Endothelial cell (in vitro differentiated cells): ENCODE measurements at places on chromosomes 3 and 15. TPM values are rescaled to one million over a fixed set of nuclear protein-coding genes. Genes with fewer than 3 reads are reported as not detected.

AHSG gene
- not detected for total RNA-seq

ELL3 gene
- total RNA-seq: 1.9 TPM

JMJD7 gene
- 13.8 TPM for total RNA-seq

PDZRN3 gene
- 1.3 TPM for total RNA-seq

ITIH1 gene
- not detected for total RNA-seq

PARP3 gene
- total RNA-seq: 4.6 TPM

CFAP100 gene
- not detected for total RNA-seq

PRSS50 gene
- total RNA-seq: 0.38 TPM

NR1I2 gene
- 0.23 TPM for total RNA-seq

CADPS gene
- total RNA-seq: 0.26 TPM

TMEM115 gene
- 44.9 TPM for total RNA-seq

CYP1A2 gene
- total RNA-seq: not detected

IRAK2 gene
- 1.1 TPM for total RNA-seq

AADACL2 gene
- not detected for total RNA-seq

PLA2G4D gene
- not detected for total RNA-seq

ACVR2B gene
- 56.7 TPM for total RNA-seq

SCAANT1 gene
- not detected for total RNA-seq

DNA sequence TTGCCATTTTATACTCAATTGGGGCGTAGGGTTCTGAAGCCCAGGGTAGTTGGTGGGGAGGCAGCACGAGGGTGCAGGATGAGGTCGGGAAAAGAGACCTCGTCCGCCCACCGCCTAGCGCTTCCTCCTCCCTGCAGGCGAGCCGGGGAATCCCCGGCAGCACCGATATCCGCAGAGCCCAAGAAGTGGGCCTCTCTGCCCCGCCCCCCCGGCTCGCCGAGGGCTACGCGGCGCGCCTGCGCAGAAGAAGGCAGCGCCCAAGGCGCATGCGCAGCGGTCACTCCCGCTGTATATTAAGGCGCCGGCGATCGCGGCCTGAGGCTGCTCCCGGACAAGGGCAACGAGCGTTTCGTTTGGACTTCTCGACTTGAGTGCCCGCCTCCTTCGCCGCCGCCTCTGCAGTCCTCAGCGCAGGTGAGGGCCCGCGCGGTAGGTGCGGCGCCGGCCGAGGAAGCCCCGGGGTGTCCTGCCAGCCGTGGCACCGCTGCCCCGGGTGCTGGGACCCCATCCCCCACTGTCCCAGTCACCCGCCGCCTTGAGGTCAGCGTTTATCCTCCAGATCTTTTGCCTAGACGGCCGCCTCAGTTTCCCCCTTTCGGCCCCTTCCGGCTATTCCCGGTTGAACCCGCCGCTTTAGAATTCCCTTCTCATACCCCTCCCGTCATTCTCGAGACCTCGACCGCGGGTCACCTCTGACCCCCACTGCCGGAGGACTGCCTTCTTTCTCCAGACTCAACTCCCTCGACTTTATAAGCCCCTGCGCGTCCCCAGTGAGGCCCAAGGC, at the start of gene ALAS1:
ALAS1 (plus strand) TSS at position 319 of the 784 bp plus-strand sequence. CDS start 1,082 bp downstream, outside the sequence.
- DNase-seq: peak; percentile 96

GRCh38 chr3:129606636-129607390, at the start of gene PLXND1:
Gene PLXND1, minus strand, starts transcription at chr3:129606676. Its CDS starts 37 bp downstream, at chr3:129606639.
- peak; percentile 89 for DNase-seq

DNA sequence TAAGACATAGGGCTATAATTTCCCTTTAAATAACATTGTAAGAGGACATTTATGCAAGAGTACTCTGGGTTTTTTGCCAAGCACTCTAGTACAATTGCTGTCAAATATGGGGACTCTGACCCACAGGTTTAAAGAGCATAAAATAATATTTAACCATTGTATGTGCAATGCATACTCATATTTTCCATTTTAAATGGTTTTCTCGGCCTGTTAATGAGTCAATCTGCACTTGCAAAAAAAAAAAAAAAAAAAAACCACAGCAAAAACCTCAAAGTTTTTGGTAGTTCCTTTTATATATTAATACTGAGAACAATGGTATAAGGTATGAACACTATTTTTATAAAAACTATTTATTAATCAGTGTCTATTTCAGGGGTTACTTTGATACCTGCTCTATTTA, 304.0 kb upstream of the CBLB start:
- no peak for DNase-seq

DNA sequence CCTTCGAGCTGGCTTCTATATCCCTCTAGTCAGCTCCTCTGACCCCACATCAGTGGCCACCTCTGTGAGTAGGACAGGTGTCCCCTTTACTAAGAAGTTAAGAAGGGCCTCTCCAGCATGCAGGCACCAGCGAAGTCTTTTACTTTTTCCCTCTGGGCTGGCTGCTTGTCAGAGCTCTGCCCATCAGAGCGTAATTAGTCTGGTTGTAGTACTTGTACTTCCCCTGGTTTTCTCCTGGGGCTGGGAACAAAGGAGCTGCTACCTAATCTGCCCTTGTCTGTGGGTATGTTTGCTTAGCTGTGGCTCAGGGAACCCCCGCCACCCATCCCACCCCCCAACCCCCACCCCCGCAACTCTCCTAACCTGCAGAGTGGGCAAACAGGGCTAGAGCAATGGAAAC, 27.4 kb upstream of the ALPK3 start:
- DNase-seq: no peak

DNA sequence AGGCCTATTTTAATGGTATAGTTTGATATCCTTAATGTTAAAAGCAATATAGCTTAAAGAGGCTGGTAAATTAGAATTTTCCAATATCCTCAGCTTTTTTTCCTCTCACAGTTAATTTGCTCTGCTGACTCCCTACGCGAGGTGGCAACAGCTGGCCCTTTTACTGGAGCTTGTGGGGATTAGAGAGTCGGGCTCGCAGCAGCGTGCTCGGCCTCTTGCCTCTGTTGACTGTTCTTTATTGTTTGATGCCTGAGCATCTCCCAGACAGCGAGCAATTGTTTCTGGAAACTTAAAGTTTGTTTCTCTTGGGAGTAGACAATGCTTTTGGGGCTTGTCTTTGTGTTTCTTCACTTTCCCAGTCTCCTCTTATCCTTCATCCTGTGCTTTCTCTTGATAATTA, 80.8 kb downstream of the OPA1 start:
- DNase-seq: peak; percentile 8

DNA sequence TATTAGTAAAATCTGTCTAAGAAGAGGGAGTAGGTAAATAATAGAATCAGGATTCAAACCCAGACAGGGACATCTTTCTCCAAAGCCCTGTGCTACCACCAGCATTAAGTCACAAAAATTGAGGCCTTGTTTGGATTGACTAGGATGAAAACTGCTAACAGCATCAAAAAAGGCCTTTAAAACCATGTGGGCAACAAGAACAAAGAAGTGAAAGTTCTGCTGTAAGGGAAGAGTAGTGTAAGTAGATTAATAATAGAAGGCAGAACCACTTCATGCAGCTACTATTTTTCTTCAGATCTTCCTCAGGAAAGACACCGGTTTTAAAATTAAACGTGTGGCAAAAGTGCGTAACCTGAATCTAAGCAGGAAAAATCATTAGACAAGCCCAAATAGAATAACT, 15.3 kb upstream of the KBTBD12 start:
- DNase-seq: no peak

- no peak for DNase-seq
These were observed 53.3 kb downstream of the KY start for GRCh38 chr3:134597390-134597970.

- DNase-seq: no peak
These were observed 60.5 kb downstream of the SENP2 start for GRCh38 chr3:185646382-185647133.

- no peak for DNase-seq
These were observed 94.9 kb downstream of the ERC2 start for GRCh38 chr3:56373386-56373785.

DNA sequence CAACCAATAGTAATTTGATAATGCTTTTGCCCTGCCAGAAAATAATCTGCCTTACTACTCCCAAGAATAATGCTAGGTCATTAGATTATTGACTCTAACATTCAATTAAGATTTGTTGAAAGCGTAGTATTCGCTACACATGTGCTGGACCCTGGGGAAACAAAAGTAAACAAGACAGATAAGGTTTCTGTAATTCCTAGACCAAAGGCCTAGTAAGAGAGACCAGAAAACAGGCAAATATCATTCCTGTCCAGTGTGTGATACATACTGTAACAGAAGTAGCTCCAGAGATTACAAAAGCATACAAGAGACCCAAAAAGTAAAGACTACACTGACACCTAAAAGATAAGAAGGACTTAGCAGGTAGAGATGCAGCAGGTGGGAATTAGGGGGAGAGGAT, 60.8 kb downstream of the PLOD2 start:
- DNase-seq: no peak

DNA sequence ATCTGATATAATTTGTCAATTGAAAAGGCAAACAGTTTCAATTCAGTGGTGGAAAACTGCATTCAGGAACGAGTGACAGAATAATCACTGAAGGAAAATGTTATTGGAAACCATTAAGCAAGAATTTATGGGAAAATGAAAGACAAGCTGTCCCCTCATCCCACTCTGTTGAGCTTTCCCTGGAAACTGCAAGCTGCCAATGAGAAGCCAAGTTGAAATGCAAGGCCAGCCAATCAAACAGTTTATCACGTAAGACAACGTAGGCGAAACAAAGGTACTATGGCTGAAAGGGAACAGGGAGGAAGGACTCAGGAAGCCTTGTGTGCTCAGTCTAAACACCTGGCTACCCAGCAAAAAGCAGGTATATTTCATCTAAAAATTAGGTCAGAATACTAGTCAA, 187.9 kb upstream of the ATP10A start:
- DNase-seq: no peak
